ENCODE measurements at places on chromosomes 6 and 20.

DNA sequence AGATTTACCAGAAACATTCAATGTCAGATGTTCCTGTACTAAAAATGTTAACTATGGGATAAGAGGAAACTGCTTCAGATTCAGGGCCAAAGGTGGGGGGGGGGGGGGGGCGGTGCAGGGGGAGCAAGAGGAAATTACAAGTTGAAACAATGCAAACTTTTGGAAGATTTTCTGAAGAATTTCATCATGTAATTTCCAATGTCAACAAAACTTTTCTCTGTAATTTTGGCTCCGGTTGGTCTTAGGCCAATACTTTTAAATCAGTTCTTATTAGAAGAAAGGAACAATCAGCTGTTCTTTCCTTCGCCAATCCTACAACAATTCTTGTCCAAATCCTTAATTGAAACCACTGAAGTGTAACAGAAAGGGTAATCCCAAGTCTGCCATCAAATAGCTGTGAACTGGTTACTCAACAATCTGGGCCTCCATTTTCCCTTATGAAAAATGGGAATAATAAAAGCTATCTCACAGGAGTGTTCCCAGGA, 13.1 kb downstream of the UQCC1 start:
- DNase-seq: no peak

GRCh38 chr6:160510199-160510598, 153.9 kb downstream of the LPA start:
- no peak for DNase-seq

DNA sequence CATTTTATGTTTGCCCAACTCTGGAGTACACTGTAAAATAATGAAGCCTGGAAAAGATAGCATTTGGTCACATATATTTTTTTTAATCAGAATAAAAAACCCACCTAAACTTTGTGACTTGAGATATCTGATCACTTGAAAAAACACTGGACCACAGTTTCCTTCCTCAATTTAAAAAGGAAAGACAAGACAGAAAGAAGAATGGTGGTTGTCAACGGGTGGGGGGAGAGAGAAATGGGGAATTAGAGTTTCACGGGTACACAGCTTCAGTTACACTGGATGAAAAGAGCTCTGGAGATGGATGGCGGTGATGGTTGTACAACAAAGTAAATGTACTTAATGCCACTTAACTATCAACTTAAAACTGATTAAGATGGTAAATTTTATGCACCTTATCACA, 14.7 kb upstream of the DST start:
- DNase-seq: no peak

- DNase-seq: no peak
These were observed 914.9 kb upstream of the FLRT3 start for GRCh38 chr20:15252304-15252703.

GRCh38 chr6:4809999-4810918, 34.1 kb downstream of the CDYL start:
- no peak for DNase-seq

DNA sequence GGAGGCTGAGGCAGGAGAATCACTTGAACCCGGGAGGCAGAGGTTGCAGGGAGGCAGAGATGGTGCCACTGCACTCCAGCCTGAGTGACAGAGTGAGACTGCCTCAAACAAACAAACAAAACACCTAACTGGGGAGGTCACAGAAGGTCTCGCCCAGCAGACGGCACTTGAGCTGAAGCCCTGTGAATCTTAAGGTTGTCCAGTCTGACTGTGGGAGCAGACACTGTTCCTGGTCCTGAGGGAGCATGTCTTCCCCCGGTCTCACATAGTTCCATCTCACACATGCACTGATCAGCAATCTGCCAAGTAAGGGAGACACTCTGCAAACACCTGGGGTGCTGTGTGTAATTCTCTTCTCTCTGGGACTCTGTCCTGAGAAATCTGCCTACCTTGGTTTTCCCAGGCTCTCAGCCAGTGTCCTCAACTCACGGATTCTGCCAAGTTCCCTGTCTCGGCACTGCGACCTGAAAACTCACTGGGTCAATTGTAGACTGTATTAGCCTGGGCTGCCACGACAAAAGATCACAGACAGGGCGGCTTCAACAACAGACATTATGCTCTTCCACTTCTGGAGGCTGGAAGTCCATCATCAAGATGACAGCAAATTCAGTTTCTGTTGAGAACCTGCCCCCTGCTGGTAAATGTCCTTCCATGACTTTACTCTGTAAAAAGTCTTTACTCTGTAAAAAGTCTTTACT, 94.3 kb downstream of the JPH2 start:
- DNase-seq: no peak

DNA sequence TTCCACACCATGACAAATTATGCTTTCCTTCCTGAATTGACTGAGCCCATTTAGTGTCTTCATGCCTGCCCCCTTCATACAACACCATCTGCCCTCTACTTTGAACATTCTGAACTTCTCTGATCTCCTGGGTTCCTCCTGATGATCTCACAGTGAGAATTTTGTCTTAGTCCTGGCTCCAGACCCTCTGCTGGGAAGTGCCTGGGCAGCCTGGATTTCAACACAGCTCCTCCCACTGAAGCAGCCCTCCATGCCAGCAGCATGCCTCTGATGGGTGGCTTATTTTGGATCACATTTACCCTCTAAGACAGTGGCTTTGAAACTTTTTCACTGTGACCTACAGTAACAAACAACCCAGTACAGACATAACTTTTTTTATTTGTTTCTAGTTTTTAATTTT, 41.5 kb downstream of the DSE start:
- DNase-seq: no peak
